Vagina (tissue), 2 donors: ENCODE measurements at places on chromosomes 11 and 22. TPM values are rescaled to one million over a fixed set of nuclear protein-coding genes. Genes with fewer than 3 reads are reported as not detected.

- no peaks in the 10 kb centered on the region for H3K4me1 ChIP-seq
- no peak for DNase-seq
- H3K27ac ChIP-seq = no peak overlapping the region
- H3K4me3 ChIP-seq = no peak overlapping the region
These were observed 22.3 kb downstream of the NTM start for GRCh38 chr11:131392528-131393255.

DNA sequence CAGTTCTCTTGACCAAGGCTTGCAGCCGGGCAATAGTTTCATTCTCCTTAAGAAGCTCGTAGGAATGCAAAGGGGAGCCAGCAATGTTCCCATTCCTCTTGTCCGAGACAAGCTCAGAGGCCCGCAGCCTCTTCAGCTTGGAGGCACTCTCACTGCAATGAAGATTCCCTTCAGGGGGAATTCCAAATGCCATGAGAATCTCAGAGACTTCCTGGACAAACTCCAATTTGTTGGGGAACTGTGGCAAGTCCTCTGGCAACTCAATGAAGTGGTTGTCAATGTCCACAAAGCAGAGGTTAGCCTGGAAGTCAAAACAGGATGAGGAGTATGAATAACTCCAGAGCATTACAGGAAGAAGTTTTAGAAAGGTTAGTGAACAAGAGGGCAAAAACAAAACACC, 84.4 kb downstream of the DENND5A start:
- H3K36me3 ChIP-seq = peaks cover 20% of the 10 kb centered on the region
- H3K4me3 ChIP-seq = no peak overlapping the region
- DNase-seq = no peak
- H3K4me1 ChIP-seq = no peaks in the 10 kb centered on the region

DNA sequence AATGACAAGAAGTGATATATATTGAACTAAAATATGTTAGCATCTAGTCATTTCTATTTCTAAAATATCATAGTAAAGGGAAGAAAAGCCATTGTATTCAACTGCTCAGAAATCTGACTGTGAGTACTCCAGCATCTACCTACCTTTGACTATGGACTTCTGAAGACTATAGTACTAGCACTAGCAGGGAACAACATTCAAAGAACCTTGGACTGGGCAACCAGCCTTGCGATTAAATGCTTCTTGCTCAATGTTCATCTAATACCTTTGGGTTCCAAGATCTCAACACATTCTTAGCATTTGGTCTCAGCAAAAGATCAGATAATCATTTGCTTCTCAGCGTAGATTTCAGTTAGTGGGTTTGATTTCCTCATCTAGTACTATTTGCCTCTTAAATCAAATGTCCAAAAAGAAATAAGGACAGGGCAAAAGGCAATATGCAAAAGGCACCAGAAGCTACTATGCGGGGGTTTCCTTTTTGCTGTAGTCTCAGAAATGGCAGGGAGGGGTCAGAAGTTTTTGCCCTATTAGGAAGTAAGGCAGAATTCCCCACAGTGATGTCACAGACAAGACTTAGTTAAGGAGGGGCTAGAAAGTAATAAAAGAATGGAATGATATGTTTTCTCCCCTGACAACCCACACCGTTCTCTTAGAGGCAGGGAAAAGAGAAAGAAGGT, 80.6 kb downstream of the GAB2 start:
- H3K36me3 ChIP-seq = no peaks in the 10 kb centered on the region
- no peak overlapping the region for H3K4me3 ChIP-seq

GRCh38 chr11:118051611-118052461, 25.0 kb upstream of the TMPRSS4 start:
- H3K27me3 ChIP-seq = no peaks in the 10 kb centered on the region
- no peak overlapping the region for H3K4me3 ChIP-seq
- no peaks in the 10 kb centered on the region for H3K36me3 ChIP-seq
- DNase-seq = peak; percentile 88
- no peak overlapping the region for H3K27ac ChIP-seq

GRCh38 chr11:111329306-111330204, 31.2 kb downstream of the POU2AF3 start:
- H3K4me1 ChIP-seq = peaks cover 58% of the 10 kb centered on the region
- no peak for DNase-seq
- no peaks in the 10 kb centered on the region for H3K27me3 ChIP-seq
- no peak overlapping the region for H3K4me3 ChIP-seq
- H3K36me3 ChIP-seq = no peaks in the 10 kb centered on the region

DNA sequence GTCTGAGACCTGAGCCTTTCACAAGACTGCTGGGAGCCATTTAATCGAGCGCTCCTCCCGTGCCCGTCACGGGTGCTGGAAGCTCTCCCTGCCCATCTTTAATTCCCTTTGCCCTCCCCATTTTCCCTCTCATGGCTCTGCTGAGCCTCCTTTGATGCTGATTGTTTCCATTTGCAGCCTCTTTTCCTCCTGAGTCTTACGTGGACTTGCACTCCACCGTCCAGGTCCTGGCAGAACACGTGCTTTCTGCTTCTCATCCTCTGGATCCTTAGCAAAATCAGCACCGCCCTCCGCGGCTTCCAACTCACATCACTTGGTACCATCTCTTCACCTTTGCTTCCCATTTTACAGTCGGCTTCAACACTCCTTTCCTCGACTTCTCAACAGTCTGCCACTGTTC, 7.3 kb downstream of the IFT27 start:
- DNase-seq = no peak
- H3K27me3 ChIP-seq = no peaks in the 10 kb centered on the region
- no peak overlapping the region for H3K27ac ChIP-seq
- no peaks in the 10 kb centered on the region for H3K4me1 ChIP-seq
- no peak overlapping the region for H3K4me3 ChIP-seq

DNA sequence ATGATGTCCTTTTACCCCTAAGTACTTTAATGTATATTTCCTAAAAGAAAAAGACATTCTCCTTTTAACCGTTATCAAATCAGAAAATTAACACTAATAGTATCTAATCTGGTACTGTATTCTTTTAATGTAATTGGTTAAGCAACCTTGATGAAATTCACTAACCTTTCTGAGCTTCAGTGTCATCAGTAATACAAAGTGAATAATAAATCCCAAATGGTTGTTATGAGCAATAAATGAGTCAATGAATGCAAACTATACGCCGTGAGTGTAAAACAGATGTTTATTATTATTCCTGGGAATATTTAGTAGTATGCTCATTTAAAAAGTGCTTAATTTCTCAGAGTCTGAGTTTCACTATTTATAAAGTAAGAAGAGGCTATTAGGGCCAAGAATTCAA, 21.5 kb downstream of the UEVLD start:
- no peaks in the 10 kb centered on the region for H3K27me3 ChIP-seq
- H3K4me3 ChIP-seq = no peak overlapping the region
- peaks cover 24% of the 10 kb centered on the region for H3K36me3 ChIP-seq
- H3K4me1 ChIP-seq = no peaks in the 10 kb centered on the region

DNA sequence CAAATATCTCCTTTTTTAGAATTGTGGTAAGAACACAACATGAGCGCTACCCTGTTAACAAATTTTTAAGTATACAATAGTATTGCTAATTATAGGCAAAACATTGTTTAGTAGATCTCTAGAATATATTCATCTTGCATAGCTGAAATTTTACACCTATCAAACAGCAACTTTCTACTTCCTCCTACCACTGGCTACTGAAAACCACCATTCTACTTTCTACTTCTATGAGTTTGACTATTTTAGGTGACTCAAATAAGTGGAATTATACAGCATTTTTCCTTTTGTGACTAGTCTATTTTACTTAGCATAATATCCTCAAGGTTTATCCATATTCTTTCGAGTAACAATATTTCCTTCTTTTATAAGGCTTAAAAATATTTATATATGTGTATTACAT, 128.4 kb downstream of the FAM76B start:
- no peak for DNase-seq
- H3K27ac ChIP-seq = no peak overlapping the region
- no peak overlapping the region for H3K4me3 ChIP-seq
- H3K4me1 ChIP-seq = no peaks in the 10 kb centered on the region
- no peaks in the 10 kb centered on the region for H3K36me3 ChIP-seq

- DNase-seq = no peak
- no peaks in the 10 kb centered on the region for H3K27me3 ChIP-seq
- no peaks in the 10 kb centered on the region for H3K36me3 ChIP-seq
- H3K4me1 ChIP-seq = no peaks in the 10 kb centered on the region
- no peak overlapping the region for H3K27ac ChIP-seq
- no peak overlapping the region for H3K4me3 ChIP-seq
These were observed 919.2 kb upstream of the FAT3 start for GRCh38 chr11:91305402-91305801.

DNA sequence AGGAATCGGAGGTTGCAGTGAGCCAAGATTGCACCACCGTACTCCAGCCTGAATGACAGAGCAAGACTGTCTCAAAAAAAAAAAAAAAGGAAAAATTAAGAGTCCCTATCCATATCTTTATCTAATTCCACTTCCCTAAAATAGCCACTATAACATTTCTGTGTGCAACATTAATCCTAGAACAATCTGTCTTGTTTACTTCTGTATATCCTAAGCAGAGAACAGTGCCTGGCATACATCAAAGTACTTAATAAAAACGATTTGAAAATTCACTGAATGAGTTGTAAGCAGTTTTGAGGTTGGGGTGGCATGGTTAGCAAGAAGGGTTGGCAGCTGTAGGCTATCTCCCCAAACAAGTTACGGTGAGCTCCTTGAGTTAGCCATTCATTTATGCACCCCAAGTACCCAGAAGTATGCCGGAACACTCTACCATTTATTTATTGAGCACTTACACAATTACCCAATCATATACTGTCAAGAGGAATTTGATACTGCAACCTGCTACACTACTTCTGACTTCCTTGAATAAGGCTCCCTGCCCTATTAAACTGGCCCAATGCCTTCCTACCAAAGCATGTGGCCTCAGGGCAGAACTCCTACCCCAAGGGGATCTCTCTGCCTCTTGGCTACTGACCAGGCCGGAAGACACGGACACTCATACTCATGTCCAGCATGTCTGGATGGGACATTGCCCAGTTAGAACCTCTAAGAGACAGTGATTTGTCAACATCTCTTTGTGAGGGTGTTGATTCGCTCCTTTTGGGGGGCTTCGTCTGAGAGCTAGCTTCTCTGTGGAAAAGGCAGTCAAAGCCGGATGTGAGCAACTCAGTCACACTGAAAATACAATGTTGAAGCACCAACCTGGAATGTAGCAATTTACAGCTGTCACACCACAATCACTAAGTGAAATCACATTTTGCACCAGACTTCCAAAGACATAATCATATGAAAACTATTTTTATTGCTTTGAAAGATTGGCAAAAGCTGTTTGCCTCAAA, 16.3 kb upstream of the TMEM41B start:
- no peaks in the 10 kb centered on the region for H3K27me3 ChIP-seq
- no peaks in the 10 kb centered on the region for H3K36me3 ChIP-seq
- no peak for DNase-seq
- no peak overlapping the region for H3K27ac ChIP-seq
- H3K4me1 ChIP-seq = peaks cover 7% of the 10 kb centered on the region
- no peak overlapping the region for H3K4me3 ChIP-seq

DNA sequence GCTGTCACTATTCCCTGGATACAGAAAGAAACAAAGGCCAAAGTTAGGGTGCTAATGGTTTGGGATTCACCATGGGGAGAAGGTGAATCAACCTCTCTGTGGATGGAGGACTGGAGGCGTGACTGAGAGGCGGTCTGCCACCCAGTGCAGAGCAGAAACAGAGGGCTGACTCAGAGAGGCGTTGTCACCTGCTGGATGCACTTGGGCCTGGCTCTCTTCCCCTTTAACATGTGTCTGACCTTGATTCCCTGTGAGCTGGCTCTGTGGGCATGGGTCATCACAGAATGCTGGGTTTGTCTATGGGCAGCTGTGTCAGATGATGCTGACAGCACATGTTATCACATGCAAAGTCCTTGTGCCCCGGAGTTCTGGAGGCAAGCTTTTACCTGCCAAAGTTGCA, 75.9 kb downstream of the LDLRAD3 start:
- H3K4me1 ChIP-seq = peaks cover 13% of the 10 kb centered on the region
- H3K27me3 ChIP-seq = no peaks in the 10 kb centered on the region
- no peak for DNase-seq
- H3K36me3 ChIP-seq = no peaks in the 10 kb centered on the region

GRCh38 chr11:68822546-68822945, 19.2 kb downstream of the CPT1A start:
- no peak overlapping the region for H3K27ac ChIP-seq
- H3K4me3 ChIP-seq = no peak overlapping the region
- no peaks in the 10 kb centered on the region for H3K36me3 ChIP-seq
- no peaks in the 10 kb centered on the region for H3K27me3 ChIP-seq
- H3K4me1 ChIP-seq = peaks cover 33% of the 10 kb centered on the region

DNA sequence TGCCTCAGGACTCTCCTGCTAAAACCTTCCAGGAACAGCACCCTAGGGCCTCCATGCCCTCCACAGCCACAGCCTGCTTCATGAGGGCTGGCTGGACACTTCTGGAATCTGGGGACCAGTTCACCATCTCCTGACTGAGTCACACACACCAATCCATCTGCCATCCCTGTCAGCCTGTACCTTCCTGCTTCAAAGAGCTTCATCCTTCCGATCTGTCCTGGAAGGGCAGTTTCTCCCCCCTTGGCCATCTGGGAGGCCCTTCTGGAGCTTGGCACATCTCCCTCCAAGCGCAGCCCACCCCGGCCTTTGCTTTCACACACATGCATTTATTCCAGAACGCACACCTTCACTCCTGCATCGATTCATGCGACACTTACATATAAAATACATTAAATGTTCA, 13.0 kb downstream of the APBB1 start:
- no peak for DNase-seq
- no peak overlapping the region for H3K27ac ChIP-seq
- no peak overlapping the region for H3K4me3 ChIP-seq
- no peaks in the 10 kb centered on the region for H3K27me3 ChIP-seq
- peaks cover 18% of the 10 kb centered on the region for H3K4me1 ChIP-seq

DNA sequence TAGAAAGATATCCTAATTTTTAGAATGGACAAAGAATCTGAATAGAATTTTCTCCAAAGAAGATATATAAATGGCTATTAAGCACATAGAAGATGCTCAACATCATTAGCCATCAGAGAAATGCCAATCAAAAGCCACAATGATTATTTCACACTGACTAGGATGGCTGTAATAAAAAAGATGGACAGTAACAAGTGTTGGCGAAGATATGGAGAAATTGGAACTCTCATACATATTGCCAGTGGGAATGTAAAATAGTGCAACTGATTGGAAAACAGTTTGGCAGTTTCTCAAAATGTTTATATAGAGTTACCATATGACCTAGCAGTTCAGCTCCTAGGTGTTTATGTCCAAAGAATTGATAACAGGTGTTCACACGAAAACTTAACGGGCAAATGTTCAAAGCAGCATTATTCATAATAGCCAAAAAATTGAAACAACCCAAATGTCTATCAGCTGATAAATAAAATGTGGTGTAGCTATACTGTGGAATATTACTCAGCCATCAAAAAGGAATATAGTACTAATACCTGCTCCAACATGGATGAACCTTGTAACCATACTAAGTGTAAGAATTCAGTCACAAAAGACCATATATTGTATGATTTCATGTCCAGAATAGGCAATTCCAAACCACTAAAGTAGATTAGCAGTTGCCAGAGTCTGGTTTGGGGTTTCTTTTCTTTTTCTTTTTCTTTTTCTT, 29.7 kb downstream of the ART5 start:
- H3K36me3 ChIP-seq = no peaks in the 10 kb centered on the region
- no peak overlapping the region for H3K4me3 ChIP-seq

- H3K4me1 ChIP-seq = no peaks in the 10 kb centered on the region
- no peaks in the 10 kb centered on the region for H3K27me3 ChIP-seq
- H3K27ac ChIP-seq = no peak overlapping the region
- H3K4me3 ChIP-seq = no peak overlapping the region
- peak; percentile 64 for DNase-seq
- H3K36me3 ChIP-seq = no peaks in the 10 kb centered on the region
These were observed 121.0 kb downstream of the BUD13 start for GRCh38 chr11:116651737-116652237.

TEX54 gene
- total RNA-seq = not detected

ZNRF3 gene
- 7.9 TPM for total RNA-seq

RAB3IL1 gene
- total RNA-seq = 32.2 TPM

KRTAP5-10 gene
- total RNA-seq = not detected
